ENCODE measurements at places on chromosomes 7 and 10. TPM values are rescaled to one million over a fixed set of nuclear protein-coding genes. Genes with fewer than 3 reads are reported as not detected.

Gene KAZALD1
- total RNA-seq = 16.8 TPM

DNA sequence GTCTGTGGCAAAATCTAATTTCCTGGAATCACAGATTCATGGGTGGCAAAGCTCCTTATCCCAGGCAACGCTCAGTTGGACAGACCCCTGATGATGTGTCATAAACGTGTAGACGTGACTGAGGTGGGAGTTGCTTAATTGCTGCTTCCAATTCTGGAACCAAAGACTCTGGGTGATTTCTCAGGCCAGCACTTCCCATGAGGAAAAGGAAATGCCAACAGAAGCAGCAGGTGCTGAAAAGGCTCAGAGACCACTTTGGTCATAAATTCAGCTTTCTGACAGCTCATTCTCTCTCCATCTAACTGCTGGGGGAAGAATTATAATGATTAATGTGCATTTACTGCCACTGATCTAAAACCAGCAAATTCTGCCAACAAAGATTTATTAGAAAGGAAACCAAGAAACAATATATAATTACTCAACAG is 88.7 kb downstream of the OSBPL3 start:
- no peak for DNase-seq

- DNase-seq = peak; percentile 87
Observed at GRCh38 chr7:138864667-138865066, 66.7 kb upstream of the ATP6V0A4 start.

Gene PNLIPRP2
- total RNA-seq = not detected

Gene IDI2
- not detected for total RNA-seq

DNA sequence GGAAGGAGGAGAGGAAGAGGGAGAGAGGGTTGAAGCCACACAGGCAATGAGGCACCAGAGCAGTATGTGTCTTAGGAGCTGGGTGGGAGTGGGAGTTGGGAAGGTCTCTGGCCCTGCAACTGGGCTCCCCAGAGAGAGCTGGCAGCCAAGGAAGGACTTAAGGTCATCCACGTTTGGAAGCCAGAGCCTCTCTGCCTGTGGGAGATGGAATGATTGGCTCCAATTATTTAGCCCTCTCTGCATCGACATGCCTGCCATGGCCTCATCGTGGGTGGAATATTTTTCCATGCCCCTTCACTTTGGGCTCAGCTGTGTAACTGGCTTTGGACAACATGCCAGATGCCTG is 478.5 kb downstream of the RPS24 start:
- DNase-seq = no peak

DNA sequence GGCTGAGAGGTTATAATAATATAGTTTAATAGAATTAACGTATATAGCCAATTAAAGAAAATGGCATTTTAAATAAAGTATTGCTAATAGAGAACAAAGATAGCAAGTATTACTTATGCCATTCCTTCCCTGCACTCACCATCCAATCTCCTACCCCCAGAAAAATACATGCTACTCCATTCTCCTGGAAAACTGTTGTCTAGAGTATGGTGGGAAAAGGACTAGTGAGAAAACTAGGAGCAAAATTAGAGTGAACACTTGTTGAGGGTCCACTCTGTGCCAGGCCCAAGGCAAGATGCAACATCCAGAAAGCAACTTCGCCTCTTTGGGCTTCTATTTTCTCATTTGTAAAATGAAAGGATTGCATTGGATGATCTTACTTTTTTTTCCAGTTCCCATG is 149.1 kb downstream of the CPED1 start:
- no peak for DNase-seq

Gene CYP26C1
- 0.20 TPM for total RNA-seq

GRCh38 chr10:128306535-128306934 is 180.3 kb upstream of the MKI67 start:
- no peak for DNase-seq

DNA sequence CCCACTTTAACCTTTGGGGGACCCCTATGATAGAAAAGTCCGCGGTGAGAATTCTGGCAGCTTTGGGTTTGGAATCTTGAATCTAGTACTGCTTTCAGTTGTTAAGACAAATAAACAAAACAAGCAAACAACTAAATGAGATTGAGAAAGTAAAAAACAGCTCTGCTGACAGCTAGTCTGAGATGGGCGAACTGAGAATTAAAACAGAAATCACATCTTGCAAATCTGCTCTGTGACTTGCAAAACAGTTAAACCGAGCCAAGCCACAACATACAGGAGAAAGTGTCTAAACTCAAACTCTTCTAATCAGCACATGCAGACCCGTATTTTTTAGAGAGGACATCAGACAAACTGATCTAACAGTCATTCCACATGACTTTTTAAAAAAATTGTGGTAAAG is 110.4 kb downstream of the SH2D4B start:
- no peak for DNase-seq

Gene AQP1
- total RNA-seq = 0.39 TPM

Gene ELFN1
- 3.2 TPM for total RNA-seq

GRCh38 chr7:21908746-21909145 is 37.0 kb downstream of the CDCA7L start:
- DNase-seq = no peak

Gene FGL2
- total RNA-seq = not detected

DNA sequence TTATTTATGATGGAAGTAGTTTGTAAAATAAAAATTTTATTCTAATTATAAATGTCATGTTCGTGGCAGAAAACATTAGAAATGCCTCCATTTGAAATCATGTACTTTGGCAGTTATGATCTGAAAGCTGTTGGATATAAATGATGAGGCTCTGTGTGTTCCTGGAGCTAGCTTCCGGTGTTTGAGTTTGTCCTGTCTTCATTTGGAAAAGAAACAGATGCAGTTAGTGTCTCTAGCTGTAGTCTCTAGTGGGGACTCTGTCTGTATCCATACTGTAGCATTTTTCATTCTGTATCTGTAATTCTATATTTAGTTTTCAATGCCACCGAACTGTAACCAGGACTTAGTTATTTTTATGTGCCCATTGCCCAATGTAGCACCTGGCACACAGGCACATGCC is 197.0 kb upstream of the FZD1 start:
- no peak for DNase-seq

DNA sequence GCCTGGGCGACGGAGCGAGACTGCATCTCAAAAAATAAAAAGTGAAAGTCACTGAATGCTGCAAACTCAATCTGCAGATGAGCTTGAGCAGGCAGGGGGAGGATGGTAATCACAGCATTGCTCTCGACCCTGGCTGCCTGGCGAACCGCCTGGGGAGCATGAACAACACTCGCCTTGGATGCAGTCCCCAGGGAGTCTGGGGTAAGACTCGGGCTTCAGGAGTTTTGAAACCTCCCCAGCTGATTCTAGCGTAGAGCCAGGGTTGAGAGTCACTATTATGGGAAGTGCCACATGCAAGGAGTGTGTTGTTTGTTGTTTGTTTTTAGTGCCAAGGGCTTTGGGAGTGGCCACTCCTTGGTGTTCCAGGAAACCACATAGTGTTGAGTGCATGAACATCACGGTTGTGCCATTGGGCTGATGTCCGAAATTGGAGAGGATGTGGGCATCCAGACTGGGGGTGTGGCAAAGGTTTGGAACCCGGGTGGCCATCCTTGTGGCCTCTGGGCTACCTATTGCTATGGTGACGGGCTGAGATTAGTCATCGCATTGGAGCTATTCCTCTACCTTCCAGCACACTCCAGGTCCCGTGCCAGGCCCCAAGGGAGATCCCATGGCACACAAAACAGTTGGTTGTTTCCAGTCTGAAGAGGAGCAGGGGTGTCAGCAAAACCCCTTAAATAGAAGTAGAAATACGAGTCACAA is 92.6 kb downstream of the RGS10 start:
- DNase-seq = no peak

Gene ADCY1
- not detected for total RNA-seq

Gene TMEM236
- 0.18 TPM for total RNA-seq

Gene CDC14C
- total RNA-seq = not detected

- DNase-seq = no peak
Observed at GRCh38 chr7:133662830-133663229, 410.0 kb downstream of the EXOC4 start.

GRCh38 chr7:86930554-86931307 is 128.7 kb downstream of the ELAPOR2 start:
- DNase-seq = no peak

Gene PLXDC2
- 2.3 TPM for total RNA-seq

- peak; percentile 39 for DNase-seq
Observed at GRCh38 chr7:32163141-32163806, 93.1 kb upstream of the PDE1C start.

DNA sequence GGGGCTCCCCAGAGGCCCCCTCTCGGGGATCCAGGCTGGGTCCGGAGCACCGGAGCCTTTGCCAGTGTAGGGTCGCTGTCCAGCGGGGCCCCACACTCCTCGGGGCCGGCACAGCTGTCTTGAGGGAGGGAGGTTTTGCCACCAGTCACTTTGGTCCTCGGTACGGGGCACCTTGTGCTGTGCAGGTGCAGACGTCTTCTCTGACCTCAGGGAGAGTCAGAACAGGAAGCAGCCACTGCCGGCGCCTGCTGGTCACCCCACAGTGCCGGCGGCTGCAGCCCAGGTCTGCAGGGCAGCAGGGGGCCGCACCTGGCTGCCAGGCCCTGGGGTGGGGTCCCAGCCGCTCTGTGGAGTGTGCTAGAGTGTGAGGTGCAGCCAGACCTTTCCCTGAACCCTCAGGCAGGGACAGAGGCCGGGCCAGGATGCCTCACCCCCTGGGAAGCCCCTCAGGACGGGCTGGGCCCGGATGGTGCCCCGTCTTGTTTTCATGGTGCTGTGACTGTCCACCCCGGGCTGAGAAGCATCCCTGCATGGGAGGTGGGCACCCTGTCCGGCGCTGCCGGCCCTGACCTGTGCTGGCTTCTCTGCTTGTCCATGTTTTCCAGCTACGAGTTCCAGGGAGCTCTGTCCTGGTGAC is 8.2 kb downstream of the MAFK start:
- DNase-seq = no peak

- DNase-seq = no peak
Observed at GRCh38 chr10:30967650-30968410, 63.8 kb downstream of the ZNF438 start.

DNA sequence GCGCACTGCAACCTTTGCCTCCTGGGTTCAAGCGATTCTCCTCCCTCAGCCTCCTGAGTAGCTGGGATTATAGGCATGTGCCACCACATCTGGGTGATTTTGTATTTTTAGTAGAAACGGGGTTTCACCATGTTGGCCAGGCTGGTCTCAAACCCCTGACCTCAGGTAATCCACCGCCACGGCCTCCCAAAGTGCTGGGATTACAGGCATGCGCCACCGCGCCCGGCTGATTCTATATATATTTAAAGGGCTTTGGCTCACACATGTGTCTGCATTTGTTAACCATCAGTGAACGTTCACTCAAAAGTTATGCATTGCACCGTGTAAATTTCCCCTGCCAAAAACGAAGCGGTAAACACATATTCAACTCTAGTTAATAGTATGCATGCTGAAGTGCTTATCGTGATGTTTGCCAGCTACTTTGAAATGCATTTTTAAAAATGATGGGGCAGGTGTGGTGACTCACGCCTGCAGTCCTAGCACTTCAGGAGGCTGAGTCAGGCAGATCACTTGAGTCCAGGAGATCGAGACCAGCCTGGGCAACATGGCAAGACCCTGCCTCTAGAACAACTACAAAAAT is 17.7 kb upstream of the WIPI2 start:
- DNase-seq = no peak

GRCh38 chr10:23910291-23910690 is 298.6 kb upstream of the KIAA1217 start:
- DNase-seq = no peak

DNA sequence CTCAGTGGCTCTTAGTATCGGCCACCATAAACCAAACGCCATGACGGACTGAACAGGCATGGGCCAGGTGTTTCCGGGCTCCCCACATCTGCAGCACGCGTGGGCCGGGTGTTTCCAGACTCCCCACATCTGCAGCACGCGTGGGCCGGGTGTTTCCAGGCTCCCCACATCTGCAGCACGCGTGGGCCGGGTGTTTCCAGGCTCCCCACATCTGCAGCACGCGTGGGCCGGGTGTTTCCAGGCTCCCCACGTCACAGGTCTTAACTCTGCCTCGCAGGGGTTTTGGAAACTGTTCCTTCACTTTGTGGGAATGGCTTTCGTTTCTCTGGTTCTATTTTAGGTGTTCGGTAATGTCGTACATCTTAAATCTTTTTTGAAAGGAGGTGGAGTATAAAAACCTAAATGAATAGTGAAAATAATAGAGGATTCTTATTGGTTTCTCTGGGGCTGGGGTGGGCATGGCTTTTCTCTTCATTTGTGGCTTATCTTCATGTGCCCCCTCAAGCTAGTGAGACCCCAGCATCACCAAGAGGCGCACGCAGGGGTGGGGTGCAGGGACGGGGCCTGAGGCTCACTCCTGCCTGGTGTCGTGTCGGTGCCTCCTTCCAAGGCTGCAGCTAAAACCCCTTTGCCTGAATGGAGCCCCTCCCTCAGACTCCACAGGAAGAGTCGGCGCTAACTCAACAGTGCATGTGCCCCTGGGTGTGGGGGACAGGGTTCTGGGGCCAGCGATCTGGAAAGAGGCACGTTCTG is 126.3 kb downstream of the WDR37 start:
- no peak for DNase-seq

GRCh38 chr10:106189292-106189691 is 975.2 kb downstream of the SORCS1 start:
- no peak for DNase-seq

- DNase-seq = no peak
Observed at GRCh38 chr10:3119796-3120459, 52.6 kb downstream of the PFKP start.

- no peak for DNase-seq
Observed at GRCh38 chr10:36017137-36017536, 375.0 kb upstream of the FZD8 start.

Gene SPDYE1
- not detected for total RNA-seq

Gene ANKRD61
- total RNA-seq = not detected

Gene ZNF3
- 17.3 TPM for total RNA-seq

- DNase-seq = no peak
Observed at GRCh38 chr10:62096256-62096933, 172.2 kb downstream of the RTKN2 start.

- no peak for DNase-seq
Observed at GRCh38 chr7:129773328-129773731, 161.8 kb downstream of the NRF1 start.

DNA sequence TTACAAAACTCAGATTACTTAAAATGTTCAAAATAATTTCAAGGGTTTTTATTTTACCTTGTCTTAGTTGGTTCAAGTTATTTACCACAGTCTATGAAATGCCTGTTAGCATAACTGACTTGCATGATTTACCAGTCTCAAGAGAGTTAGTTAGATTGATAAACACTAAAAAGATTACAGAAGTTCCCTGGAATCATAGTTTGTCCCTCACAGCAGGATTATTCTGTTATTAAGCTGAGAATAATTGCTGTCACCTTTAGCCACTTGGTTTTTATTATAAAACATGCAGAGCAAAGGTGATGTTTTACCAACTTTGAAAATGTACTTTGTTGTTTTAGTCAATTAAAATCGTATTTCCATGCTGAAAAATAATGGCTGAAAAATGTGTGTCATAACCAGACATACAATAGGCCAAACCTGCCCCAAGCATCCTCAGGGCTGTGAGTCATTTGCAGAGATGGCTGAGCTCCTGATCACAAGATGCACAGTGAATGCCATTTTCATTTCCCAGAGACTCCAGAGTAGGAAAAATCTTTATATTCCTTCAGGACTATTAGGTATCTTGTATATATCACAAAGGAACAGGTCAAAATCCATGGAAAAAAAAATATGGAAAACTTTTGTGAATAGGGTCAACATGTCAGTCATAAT is 87.8 kb upstream of the DKK1 start:
- peak; percentile 55 for DNase-seq

GRCh38 chr10:86775056-86775869 is 18.8 kb downstream of the BMPR1A start:
- DNase-seq = peak; percentile 48

Gene OPALIN
- total RNA-seq = not detected

Gene C10orf67
- 0.71 TPM for total RNA-seq

GRCh38 chr10:123136806-123137642 is 1.3 kb downstream of the HMX3 start:
- no peak for DNase-seq

All from HFFc6 (cell line).